ENCODE measurements at places on chromosomes 13 and 19.

DNA sequence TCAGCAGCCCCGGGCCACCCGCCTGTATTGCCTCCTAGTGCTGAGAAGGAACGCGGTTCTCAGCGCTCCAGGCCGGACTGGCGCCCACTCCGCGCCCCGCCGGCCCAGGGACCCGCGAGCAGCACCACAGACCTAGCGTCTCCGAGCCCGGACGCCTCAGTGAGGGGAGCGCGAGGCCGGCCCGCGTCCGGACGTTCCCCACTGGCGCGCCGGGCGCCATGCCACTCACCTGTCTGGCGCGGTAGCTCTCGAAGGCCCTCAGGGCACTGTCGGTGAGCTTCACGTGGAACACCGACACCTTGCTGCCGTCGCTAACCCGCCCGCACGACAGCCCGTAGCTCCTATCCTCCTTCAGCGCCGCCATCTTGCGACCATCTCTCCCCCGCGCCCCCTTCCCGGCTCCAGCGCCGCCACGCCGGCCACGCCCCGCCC lies at the start of gene ELL:
TSS of gene ELL (minus strand) at position 379 of the 432 bp plus-strand sequence. CDS start at position 364, 15 bp downstream.
- DNase-seq, result no peak

DNA sequence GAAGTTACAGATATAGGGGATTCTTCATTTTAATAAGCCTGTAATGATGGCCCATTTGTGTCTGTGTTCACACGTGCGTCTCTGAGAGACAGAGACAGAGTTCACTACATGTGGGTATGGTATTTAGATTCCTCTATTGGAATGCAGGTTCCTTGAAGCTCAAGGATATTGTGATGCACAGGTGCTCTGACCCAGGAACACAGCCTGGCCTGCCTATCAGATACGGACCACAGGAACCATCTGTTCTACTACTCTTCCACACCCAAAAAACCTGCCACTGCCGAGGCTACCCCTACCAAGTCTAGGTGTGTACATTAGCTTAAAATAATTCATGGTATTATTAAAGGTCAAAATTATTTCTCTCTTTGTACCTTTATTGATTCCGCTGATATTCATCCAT lies 289.2 kb downstream of the ATP8A2 start:
- no peak for DNase-seq

DNA sequence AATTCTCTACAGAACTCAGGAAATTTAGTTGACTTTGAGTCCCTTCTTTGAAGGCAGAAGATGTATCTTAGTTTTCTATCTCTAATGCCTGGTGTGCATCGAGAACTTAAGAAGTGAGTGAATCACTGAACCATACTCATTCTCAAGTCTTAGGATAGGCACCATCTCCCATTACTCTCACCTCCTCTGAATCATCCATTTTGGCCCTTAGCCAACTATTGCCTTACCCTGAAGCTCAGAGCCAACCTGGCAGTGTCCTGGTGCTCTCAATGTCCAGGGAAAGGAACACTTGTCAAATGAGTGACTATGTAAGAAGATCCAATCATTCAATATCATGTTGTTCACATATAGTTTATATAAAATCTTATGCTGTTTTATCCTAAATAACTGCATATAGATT lies 146.6 kb downstream of the RGCC start:
- DNase-seq, result no peak

- DNase-seq, result no peak
Observed at GRCh38 chr19:2049741-2050348, 1.2 kb downstream of the MKNK2 start.

GRCh38 chr13:40194224-40194806 lies 472.1 kb downstream of the FOXO1 start:
- no peak for DNase-seq

DNA sequence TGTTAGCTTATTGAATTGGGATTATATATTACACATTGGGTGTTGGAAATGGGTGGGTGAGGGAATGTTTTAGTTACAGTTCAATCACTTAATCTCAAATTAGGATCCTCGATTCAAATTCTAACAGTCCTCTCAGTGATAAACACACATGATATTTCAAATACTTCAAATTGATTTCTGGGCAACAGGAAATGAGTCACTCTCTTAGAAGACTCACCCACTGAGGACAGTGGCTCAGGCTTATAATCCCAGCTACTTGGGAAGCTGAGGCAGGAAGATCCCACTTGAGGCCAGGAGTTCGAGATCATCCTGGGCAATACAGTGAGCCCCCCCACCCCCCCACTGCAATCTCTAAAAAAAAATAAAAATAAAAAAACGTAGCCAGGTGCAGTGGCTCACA lies 435.3 kb downstream of the KLF12 start:
- no peak for DNase-seq

- no peak for DNase-seq
Observed at GRCh38 chr19:32859591-32859990, 10.0 kb downstream of the SLC7A9 start.

- no peak for DNase-seq
Observed at GRCh38 chr19:46043519-46043918, 2.7 kb upstream of the IGFL4 start.

DNA sequence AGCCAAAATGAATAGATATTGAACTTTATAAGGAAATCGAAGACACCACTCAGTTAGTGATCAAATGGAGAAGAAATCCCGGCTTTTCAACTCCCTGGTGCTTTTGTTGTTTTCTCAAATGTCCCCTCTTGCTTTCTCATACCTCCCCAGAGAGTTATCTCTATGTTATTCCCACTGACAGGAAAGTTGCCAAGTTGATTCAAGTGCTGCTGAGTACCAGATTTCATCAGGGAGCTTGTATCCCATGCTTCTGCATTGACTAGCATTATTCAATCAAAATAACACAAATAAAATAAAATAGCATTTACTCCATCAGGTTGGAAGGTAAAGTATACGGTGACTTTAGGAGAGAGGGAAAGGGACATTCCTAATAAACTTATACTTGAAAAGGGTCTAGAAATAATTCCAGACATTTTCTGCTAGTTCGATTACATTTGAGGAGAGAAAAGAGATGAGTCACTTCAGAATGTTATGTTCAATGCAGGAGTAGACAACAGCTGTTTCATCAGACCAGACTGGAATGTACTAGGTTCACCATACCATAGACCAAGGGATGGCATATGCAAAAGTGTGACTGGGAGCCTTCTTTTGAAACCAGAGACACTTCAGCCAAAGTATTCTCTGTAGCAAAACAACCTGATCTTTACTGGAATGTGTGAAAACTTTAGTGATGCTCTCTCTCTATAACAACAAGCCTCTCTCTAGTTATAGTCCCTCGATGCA lies 397.8 kb downstream of the FGF14 start:
- DNase-seq, result no peak

GRCh38 chr19:5693195-5694166 lies 3.4 kb downstream of the RPL36 start:
- no peak for DNase-seq

DNA sequence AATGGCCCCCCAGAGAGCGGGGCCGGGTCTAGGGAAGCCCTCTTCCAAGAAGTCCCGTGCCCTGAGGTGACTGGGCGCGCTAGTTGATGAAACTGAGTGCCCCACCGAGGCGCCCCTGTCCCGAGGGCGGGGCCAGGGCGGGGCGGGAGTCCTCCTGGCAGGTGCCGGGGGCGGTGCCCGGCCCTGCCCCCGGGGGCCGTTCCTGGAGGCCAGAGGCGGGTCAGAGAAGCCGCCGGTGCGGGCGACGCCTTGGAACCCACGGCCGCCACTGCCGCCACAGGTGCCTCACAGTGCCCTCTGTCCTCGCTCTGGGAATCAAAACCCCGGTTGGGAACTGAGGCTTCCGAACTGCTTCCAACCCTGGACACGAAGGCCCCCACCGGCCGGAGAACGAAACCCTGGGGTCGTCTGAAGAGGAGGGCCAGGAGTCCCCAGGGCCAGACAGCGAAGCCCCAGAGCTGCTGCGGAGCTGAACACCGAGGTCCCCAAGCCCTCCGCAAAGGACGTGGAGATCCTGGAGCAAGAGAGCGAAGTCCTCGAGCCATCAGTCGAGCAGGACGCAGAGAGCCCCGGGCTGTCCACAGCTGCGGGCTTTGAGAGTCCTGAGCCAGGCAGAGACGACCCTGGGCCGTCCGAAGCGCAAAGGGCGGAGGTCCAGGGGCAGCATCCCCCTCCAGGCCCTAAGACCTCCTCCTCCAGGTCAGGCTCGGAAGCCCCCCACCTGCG lies at the start of gene MISP3:
TSS of gene MISP3 (plus strand) at position 252 of the 726 bp plus-strand sequence. CDS start 524 bp downstream, outside the sequence.
- DNase-seq, result no peak

DNA sequence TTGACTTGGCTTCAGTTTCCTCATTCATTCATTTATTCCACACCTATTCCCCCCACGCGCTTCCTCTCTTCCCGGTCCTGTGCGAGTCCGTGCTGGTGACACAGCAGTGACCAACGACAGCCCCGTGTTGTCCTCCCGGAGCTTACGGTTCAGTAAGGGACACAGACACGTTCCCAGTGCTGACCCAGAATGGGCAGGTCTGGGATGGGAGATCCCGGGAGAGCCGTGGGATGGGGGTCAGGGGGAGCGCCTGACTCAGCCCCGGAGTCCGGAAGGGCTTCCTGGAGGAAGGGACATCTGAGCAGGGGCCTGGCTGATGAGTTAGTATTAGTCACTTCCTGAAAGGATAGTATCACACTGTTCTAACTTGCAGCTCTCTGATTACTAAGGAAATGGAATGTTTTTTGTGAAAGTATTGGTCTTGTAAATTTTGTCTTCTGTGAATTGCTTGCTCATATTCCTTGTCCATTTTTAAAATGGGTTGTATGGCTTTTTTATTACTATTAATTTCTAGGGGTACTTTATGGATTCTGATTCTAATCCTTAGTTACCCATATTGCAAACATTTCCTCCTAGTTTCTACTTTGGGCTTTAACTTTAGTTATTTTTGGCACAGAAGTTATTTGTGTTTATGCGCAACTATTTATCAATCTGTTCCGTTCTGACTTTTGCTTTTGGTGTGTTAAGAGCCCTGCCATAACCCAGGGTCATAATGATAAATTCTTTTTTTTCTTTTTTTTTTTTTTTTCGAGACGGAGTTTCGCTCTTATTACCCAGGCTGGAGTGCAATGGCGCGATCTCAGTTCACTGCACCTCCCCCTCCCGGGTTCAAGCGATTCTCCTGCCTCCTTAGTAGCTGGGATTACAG lies 708 bp upstream of the ERCC1 start:
- no peak for DNase-seq

- DNase-seq, result no peak
Observed at GRCh38 chr13:95457294-95457693, 95.2 kb upstream of the CLDN10 start.

DNA sequence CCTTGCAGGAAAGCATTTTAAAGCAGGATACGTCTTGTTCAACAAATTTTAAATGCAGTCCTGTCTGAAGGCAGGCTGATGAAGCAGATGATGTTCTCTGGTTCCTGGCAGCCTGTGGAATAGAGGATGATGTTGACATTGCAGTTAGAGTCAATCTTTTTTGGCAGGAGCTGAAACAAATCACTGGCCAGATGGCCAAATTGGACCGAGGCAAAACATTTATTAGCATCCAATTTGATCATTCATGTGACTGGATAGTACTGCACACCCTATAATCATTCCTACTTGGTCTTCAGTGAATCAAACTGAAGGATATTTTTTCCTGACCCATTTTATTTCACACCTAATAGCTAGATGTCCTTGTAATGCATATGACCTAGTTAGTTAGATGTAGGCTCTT lies 172.2 kb upstream of the SLC10A2 start:
- DNase-seq, result no peak

GRCh38 chr13:39804332-39805210 lies 149.1 kb downstream of the COG6 start:
- no peak for DNase-seq

- DNase-seq, result no peak
Observed at GRCh38 chr19:1874554-1875185, 10.6 kb downstream of the ABHD17A start.

- DNase-seq, result no peak
Observed at GRCh38 chr13:65943024-65943423, 1287.1 kb downstream of the PCDH9 start.

- DNase-seq, result no peak
Observed at GRCh38 chr13:76993021-76993420, 1.1 kb downstream of the CLN5 start.

DNA sequence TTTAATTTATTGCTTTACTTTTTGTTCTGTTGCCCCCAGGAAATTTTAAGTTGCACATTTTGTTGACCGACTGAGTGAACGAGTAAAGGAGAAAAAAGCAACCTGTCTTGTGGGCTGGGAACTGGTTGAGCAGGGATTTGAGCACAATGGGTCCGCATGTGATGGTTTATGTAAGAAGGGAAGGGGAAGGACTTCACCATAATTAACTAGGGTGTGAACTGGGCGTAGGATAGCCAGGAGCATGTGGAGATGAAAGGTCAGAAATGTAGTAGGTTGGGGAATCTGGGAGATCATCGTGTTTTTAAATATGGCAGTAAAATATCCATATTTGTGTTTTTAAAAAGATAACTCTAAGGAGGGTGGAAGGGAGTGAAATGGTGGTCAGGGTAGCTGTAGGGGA lies 99.9 kb downstream of the GPC5 start:
- DNase-seq, result no peak

DNA sequence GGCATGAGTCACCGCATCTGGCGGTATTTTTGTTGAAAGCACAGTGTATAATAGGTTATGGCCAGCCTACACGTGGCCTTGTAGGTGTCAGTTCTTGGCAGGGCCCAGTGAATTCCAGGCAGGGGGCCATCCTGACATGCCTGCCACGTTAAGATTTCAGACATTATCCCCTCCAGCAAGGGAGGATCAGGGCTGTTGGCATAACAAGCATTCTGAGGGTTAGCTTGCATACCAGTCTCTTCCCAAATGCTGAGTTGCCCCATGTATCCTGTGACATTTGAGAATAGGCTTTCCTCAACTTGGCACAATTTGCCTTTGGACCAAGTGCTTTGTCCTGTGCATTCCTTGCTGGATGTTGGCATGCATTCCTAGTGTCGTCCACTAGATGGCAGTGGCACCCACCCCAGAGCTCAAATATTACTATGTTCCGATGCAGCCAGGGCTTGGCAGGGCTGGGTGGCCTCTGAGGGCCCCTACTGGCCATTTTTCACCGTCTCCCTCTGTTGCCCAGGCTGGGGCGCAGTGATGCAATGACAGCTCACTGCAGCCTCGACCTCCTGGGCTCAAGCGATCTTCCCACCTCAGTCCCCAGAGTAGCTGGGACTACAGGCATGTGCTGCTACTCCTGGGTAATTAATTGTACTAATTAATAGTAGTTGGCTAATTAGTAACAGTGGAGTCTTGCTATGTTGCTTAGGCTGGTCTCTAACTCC lies 31.2 kb downstream of the NLRP12 start:
- peak; percentile 63 for DNase-seq

DNA sequence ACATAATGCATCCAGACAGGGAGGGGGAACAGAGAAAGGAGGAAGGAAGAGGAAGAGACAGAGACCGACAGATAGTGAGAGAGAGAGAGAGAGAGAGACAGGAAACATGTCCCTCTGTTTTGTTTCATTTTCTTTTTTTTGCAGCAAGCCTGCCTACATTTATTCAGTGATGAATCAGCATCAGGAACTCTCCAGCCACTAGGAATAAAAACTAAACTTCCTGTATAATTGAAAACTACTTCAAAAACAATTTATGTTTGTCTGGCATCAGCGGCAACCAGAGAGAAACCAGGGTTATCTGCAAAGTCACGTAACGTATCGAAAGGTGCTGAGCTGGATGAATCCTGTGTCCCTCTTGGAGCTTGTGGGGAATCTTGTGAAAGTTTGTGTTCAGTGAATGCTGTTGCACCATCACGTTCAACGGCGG lies 148.6 kb upstream of the SOX21 start:
- no peak for DNase-seq

All from stimulated activated CD4-positive, alpha-beta T cell treated with anti-CD3 and anti-CD28 coated beads, Interleukin-1b, Interleukin-23, amount 100 ng/mL, for 24 hours (primary cell).